Activated gamma-delta T cell treated with anti-CD3 and anti-CD28 coated beads, Interleukin-2, amount 50 U/mL, for 16 hours (primary cell): ENCODE measurements at places on chromosomes 3 and 15.

DNA sequence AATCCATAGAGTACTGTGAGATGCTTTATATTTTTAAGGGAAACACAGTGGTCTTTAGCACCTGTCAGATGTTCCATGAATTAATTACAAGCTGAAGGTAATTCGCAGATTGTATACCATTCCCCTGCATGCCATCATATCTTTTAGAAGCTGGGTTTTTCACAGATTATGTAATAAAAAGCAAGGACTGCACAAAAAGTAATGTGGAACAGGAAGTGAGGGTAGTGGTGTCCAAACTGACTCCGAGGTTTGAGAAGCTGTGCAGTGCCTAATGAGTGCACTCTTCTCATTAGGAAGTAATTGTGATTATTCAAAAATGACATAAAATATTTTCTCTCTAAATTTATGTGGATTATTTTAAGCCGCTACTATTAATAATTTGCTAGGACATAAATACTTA lies 123.2 kb downstream of the GOLIM4 start:
- DNase-seq: no peak

DNA sequence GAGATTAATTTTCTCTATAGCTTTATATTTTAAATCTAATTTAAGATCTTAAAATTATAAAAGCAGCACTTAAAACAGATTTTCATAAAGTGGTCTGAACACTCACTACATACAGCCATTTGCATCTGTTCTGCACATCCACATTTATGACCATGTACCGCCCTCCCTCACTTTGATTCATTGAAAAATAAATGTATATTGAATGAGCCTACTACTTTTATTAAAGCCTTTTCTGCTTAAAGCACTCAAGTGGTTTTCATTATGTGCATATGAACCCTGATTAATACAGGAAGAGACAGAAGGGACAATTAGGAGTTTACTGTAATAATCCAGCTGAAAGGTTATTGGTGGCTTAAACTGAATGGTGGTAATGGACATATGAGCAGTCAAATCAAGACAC lies 129.4 kb downstream of the DLG1 start:
- DNase-seq: no peak

- DNase-seq: no peak
These were observed 252.7 kb upstream of the ZPLD1 start for GRCh38 chr3:102182162-102182561.

- DNase-seq: no peak
These were observed 252.5 kb upstream of the SOX14 start for GRCh38 chr3:137511655-137512054.

- DNase-seq: no peak
These were observed 22.0 kb upstream of the FLNB start for GRCh38 chr3:57986261-57986660.

GRCh38 chr3:149559525-149559924 lies 85.0 kb downstream of the TM4SF4 start:
- no peak for DNase-seq

DNA sequence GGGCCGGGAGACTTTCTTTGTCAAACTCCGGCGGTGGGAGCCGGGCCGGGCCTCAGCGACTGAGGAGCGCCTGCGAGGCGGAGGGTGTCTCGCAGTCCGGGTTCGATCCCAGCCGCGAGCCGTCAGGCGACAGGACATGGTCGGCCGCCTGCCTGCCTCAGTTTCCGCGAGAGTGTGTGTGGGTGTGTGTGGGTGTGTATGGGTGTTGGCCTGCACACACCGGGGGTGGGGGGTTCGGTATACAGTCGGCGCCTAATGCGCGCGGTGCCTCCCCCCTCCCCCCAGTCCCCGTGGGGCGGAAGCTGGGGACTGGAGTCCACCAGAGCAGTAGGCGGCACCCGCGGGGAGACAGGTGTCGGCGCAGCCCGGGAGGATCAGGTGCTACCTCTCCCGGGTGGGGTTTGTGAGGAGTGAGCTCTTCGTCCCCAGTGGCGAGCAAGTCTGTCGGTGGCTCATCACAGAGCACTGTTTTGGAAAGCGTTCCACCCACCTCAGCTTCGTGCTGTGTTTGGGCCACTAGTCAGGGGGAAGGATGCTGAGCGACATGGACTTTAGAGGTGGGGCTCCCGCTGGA lies 246.3 kb downstream of the GOLGA6L6 start:
- DNase-seq: no peak

DNA sequence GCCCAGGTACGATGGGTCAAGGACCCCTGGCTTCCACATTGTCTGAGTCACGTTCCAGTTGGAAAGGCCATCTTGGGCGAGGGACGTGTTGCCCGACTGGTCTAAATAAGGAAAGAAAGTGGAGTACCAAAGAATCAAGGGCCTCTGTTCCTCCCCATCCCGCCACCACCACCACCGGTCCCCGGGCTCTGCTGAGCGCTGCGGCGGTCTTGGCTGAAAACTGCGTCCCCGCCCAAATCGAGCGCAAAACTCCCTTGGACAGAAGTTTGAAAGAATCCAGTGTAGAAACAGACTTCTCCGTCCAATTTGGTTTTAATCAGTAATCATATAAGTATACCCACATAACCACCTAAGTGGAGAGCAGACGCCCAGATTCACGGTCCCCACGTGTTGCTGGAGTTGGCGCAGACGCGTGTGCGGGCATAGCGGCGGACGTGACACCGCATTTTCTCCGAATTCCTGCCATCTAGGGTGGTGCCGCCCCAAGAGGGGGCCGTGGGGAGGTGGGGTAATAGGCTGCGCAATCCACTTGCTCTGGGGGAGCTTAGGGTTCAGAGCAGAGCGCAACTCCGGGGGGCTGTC lies 243.8 kb upstream of the TOPAZ1 start:
- DNase-seq: no peak

DNA sequence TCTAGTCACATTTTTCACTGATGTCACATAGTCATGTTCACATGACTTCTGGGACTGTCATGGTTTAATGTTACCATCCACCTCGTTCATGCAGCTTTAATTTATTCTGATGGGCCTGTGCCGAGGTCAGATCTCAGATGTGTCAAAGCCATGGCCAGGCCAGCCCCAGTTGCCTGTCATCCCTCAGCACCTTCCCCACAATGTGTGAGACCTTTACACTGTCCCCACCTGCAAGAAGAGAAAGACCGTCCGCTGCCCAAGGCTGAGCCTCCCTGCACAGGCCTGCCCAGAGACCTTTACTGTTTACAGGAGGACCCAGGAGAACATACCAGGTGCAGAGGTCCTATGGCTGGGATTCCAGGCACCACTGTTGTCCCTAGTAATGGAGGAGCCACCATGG lies 12.8 kb upstream of the KLF15 start:
- no peak for DNase-seq

DNA sequence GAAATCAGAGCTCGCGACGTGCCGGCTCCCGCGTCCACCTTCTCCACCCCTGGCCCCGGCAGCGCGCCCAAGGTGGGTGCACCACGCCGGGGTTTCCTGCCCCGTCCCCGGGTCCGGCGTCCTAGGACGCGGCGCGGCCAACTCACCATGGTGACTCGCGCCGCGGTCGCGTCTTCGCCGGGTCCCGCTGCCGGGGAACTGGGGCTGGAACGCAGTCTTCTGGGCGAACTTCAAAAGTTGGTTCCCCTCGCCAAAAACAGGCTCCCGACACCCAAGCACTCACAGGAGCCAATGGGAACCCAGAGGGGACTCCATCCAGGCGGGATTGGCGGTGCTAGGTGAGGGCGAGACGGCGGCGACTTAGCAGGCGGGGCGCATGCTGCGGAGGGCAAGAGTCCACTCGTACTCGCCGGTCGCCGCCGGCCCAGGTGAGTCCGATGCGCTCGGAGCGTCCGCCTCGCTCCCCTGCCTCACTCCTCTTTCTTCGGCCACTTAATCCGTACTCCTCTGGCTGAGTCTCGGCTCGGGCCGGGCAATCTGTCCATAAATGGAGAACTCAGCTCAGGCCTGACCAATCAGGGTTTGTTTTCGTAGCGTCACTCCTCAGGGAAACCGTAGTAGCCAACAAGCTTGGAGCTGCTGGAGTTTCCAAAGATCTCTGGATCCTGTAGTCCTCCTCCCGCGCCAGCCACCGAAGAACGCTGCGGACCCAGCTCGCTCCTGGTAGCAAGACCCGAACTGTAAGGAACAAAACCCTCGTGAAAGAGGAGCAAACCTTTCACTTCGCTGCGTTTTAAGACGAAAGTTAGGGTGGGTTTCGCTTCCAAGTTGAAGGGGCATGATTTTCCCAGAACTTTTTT lies at the start of gene MYO1E:
Gene MYO1E, minus strand, starts transcription at position 520 of the 860 bp plus-strand sequence. Its CDS starts 371 bp downstream, at position 149.
- peak; percentile 4 for DNase-seq

DNA sequence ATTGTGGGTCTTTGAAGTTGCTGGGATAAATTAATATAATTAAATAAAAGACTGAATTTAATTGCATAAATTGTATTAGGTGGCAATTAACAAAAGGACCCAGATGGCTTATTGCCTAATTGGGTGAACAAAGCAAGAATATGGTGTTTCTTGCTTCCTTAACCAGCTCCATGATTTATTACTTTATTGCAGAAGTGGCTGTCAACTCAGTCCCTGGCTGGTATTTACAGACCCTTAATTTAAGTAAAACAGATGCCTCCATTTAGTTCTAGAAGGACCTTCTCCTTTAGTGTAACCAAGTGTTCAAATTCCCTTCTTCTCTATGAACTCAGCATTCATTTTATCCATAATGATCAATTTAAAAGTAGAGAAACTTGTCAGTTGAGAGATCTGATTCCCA lies 35.1 kb downstream of the DPH3 start:
- no peak for DNase-seq

- no peak for DNase-seq
These were observed 8.5 kb downstream of the TMEM212 start for GRCh38 chr3:171851660-171852058.
